Calu3 (cell line): ENCODE measurements at places on chromosomes 13 and 19. TPM values are rescaled to one million over a fixed set of nuclear protein-coding genes. Genes with fewer than 3 reads are reported as not detected.

DNA sequence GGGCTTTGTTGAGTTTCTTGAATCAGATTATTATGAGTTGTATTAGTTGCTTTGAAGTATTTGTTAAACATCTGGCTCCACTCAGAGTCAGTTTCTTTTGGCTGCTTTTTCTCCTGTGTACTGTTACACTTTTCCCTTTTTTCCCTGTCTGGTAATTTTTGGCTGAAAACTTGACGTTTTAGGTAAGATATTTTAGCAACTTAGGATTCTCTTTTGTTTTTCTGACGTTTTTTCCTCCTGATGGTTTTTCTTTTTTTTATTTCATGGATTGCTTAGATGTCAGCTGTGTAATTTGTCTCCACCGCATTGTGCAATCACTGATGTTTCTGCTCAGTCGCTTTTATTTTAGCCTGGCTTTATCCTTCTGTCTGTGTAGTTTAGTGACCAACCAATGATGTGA is 20.7 kb downstream of the RFC3 start:
- H3K4me3 ChIP-seq, result no peak overlapping the region
- H3K27me3 ChIP-seq, result no peaks in the 10 kb centered on the region
- peaks cover 6% of the 10 kb centered on the region for H3K36me3 ChIP-seq
- H3K4me1 ChIP-seq, result no peaks in the 10 kb centered on the region

DNA sequence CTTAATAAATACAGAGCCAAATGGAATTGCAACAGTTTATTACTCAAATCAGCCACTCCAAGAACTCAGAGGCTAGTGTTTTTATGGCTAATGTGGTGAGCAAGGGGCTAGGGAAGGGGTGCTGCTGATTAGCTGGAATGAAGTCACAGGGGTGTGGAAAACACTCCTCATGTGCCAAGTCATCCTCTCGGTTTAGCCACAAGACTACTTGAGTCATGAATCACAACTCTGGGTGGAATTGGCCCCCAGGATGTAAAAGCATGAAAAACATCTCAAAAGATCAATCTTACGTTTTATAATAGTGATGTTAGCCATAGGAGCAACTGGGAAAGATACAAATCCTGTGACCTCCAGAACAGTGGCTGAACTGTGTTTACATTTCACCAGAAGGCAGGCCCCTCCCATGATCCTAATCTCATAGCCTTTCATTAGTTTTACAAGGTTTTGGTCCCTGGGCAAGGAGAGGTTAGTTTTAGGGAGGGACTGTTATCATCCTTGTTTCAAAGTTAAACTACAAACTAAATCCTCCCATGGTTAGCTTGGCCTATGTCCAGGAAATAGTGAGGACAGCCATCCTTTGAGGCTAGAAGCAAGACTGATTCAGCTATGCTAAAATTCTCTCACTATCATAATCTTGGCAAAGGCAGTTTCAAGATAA is 2020.1 kb upstream of the PCDH20 start:
- no peaks in the 10 kb centered on the region for H3K36me3 ChIP-seq
- no peak overlapping the region for H3K27ac ChIP-seq

The RYR1 gene
- total RNA-seq, result 1.4 and 1.5 TPM in 2 replicates

The ALOX5AP gene
- not detected in 2 replicates for total RNA-seq

The DCLK1 gene
- total RNA-seq, result not detected in 2 replicates

DNA sequence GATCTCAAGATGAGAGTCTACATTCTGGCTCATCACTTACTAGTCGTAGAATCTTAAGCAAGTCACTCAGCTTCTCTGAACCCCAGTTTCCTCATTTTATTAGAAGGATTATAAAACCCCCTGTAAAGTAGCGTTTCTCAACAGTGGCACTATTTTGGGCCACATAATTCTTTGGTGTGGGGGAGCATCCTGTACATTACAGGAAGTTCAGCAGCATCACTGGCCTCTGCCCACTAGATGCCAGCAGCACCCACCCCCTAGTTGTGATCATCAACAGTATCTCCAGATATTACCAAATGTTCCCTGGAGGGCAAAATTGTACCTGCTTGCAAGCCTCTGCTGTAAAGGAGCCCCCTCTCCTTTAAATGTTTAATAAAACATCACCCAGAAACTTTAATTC is 22.6 kb downstream of the STARD13 start:
- H3K4me1 ChIP-seq, result no peaks in the 10 kb centered on the region
- H3K27ac ChIP-seq, result no peak overlapping the region
- no peak for DNase-seq
- H3K27me3 ChIP-seq, result no peaks in the 10 kb centered on the region

GRCh38 chr13:75052616-75053015 is 429.4 kb downstream of the TBC1D4 start:
- H3K27ac ChIP-seq, result no peak overlapping the region
- no peak for DNase-seq
- H3K27me3 ChIP-seq, result no peaks in the 10 kb centered on the region
- no peak overlapping the region for H3K4me3 ChIP-seq
- no peaks in the 10 kb centered on the region for H3K36me3 ChIP-seq
- no peaks in the 10 kb centered on the region for H3K4me1 ChIP-seq

DNA sequence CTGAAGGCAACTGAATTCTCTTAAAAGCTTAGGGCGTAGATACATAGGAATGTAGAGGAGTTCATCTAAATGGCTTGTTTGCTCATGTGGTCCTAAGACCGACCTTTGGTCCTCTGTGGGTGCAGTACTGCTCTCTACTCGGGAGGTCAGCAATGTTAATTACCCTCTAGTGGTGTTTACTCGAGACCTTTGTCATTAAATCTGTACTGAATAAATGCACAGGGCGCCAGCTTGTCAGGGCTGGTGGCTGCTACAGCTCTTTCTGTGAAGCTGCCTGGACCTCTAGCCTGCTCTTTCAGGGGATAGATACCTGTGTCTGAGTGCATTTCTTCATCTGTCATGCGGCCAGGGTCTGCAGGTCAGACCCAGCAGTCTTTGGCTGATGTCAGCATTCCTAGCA is 29.2 kb upstream of the MPHOSPH8 start:
- no peak overlapping the region for H3K27ac ChIP-seq
- H3K4me1 ChIP-seq, result peaks cover 17% of the 10 kb centered on the region
- H3K27me3 ChIP-seq, result no peaks in the 10 kb centered on the region
- H3K36me3 ChIP-seq, result peaks cover 29% of the 10 kb centered on the region
- no peak overlapping the region for H3K4me3 ChIP-seq
- DNase-seq, result no peak

DNA sequence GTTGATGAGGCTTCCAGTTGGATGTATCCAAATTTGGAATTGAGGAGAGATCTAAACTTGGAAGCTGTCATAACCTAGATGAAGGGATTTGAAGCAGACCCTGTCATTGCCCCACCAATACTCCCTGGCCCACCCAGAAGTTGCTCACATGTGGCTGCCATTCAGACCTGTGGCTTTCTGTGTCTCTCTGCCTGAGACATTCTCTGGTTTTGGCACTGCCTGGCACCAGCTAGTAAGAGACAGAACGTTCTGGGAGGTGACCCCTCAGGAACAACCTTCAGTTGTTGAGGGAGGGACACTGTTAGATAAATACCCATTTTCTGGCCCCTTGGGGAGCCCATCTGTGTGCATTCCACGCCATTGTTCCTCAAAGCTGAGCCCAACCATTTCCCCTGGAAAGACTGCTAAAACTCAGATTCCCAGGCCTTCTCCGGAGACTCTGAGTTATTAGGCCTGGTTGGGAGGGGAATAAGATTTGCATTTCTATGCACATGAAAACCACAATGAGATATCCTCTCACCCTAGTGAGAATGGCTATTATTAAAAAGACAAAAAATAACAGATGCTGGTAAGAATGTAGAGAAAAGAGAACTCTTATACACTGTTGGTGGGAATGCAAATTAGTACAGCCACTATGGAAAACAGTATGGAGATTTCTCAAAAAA is 290.4 kb downstream of the TSHZ3 start:
- DNase-seq, result no peak
- no peak overlapping the region for H3K4me3 ChIP-seq
- H3K4me1 ChIP-seq, result no peaks in the 10 kb centered on the region
- no peaks in the 10 kb centered on the region for H3K27me3 ChIP-seq

The BRME1 gene
- 1.0 and 1.5 TPM in 2 replicates for total RNA-seq

DNA sequence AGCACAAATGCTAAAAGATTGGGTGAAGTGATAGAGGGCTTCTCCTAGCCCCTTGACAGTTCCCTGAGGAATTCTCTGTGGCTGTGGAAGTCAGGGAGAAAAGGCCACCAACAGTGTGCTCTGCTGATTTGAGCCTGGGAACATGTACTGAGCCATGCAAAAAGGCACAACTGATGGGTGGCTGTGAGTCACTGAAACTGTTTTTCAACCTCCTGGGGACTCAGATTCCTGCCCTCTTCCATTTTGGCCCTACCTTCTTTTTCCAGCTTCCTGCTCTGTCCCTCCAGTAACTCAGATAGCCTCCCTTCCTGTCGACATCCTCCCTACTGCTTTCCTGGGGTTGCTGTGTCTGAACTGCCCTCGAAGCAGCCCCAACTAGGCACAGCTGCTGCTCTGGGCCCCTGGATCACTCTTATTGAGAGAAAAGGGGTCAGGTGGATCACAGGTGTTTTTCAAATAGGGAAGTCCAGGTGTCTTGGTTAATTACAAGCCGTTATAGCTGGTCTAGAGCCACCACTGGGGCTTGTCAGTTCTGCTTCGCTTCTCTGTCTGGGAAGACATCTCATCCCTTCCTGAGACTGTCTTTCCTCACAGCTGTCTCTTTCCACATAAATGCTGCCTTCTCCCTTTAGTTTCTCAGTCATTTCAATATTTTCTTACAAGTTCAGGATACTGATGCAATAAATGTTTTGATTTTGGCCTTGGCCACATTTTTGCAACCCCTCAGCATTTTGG is 13.7 kb downstream of the FAM124A start:
- DNase-seq, result no peak
- no peaks in the 10 kb centered on the region for H3K4me1 ChIP-seq

The DPRX gene
- not detected in 2 replicates for total RNA-seq

DNA sequence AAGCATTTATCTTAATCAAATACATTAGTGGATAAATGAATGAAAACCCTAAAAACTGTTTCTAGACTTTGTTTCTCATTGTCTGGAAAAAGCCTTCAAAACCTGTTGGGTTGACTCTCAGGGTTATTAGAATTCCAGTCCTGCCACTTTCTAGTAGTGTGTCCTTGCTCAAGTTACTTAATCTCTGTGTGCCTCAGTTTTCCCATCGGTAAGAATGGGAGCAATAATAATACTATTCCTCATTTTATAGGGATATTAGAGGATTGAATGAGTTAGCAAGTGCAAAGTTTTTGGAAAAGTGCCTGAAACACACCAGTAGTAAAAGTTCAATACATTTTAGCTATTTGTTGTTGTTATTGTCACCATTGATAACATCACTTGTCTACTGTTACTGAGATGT is 2.9 kb downstream of the URAD start:
- H3K4me3 ChIP-seq, result no peak overlapping the region
- H3K36me3 ChIP-seq, result no peaks in the 10 kb centered on the region
- H3K4me1 ChIP-seq, result no peaks in the 10 kb centered on the region
- H3K27ac ChIP-seq, result no peak overlapping the region

- peaks cover 52% of the 10 kb centered on the region for H3K36me3 ChIP-seq
- H3K4me1 ChIP-seq, result peaks cover 54% of the 10 kb centered on the region
- H3K27ac ChIP-seq, result peak overlapping the region; percentile 97
- peak overlapping the region; percentile 61 for H3K4me3 ChIP-seq
- DNase-seq, result peak; percentile 64
- H3K27me3 ChIP-seq, result no peaks in the 10 kb centered on the region
These were observed 13.8 kb upstream of the CEACAM16 start for GRCh38 chr19:44684892-44685863.

The MED16 gene
- 21.4 and 22.4 TPM in 2 replicates for total RNA-seq

GRCh38 chr13:100235311-100235901 is 146.5 kb downstream of the PCCA start:
- DNase-seq, result peak; percentile 15
- no peak overlapping the region for H3K27ac ChIP-seq
- H3K36me3 ChIP-seq, result no peaks in the 10 kb centered on the region
- no peaks in the 10 kb centered on the region for H3K27me3 ChIP-seq
